ENCODE measurements at places on chromosomes 6 and 20.
A peak's percentile ranks its signal among the peaks of the same experiment; 100 is the strongest.

- DNase-seq, result no peak
Observed at GRCh38 chr6:65798280-65799014, 91.4 kb upstream of the EYS start.

- DNase-seq, result peak; percentile 82
Observed at GRCh38 chr6:144675231-144675861, 390.2 kb downstream of the UTRN start.

- DNase-seq, result peak; percentile 83
Observed at GRCh38 chr6:12467706-12468670, 177.8 kb downstream of the EDN1 start.

DNA sequence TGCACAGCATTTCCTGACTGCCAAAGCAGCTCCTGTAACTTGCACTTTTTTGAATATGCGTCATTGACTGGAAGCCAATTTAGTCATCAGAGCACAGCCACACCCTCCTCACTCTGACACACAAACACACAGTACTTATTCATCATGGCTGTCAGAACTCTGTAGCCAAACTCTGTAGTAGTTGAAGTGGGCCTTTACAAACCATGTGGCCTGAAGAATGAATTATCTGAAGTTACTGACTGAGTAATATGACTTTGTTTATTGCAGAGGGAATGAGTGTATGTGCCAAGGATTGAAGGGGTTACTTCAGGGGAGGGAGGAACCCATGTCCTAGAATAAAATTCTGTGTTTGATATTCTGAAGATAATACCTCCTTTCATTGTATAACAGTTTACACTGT lies 102.7 kb downstream of the FIG4 start:
- peak; percentile 97 for DNase-seq

DNA sequence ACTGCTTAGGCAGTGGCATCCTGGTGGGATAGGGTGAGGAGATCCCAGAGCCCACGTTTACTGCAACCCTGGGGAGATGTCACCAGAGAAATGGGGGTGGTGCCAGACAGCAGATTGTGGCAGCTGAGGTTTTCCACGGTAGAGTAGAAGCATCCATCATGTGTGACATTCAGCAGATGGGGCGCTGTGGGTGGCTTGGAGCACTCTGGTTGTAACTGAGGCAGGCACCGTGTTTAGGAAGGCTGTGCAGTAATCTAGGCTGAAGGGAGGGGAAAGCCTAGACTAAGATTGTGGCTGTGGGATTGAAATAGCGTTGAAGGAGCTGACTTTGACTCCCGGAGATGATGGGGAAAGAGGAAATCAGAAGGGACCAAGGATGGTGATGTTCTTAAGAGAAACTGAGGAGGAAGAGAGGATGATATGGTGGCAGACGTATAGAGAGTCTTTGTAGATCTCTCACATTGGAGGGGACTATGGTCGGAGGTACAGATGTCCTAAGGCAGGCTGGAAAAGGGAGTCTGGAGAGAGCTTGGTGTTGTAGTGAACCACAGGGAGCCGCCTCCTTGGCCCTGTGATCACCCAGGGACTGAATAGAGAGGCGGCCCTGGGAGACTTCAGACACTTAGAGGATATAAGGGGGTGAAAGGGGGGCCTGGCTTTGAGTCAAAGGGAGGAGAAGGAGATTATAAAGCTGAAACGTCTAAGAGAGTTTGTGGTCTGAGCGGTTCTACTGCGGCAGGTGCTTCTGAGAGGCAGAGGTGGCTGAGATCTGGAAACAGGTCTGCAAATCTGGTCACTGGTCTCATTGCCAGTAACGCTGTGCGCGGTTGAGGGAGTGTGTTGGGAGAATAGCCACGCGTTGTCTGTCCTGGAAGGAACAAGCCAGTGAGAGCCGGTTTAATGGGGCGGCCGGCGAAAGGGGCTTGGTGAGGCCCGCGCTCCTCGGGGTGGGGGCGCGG lies 792 bp upstream of the MICA start:
- DNase-seq, result peak; percentile 22

- no peak for DNase-seq
Observed at GRCh38 chr6:138263963-138264362, 45.7 kb upstream of the PBOV1 start.
